CD8-positive, alpha-beta memory T cell (primary cell): ENCODE measurements at places on chromosomes 12 and 14. TPM values are rescaled to one million over a fixed set of nuclear protein-coding genes. Genes with fewer than 3 reads are reported as not detected.

Gene EIF2S3B
- polyA plus RNA-seq: 0.58 TPM

Gene SYCP3
- polyA plus RNA-seq: 0.14 TPM

Gene ANKRD33
- polyA plus RNA-seq: not detected

Gene SALL2
- 1.4 TPM for polyA plus RNA-seq

Gene VPS29
- polyA plus RNA-seq: 150 TPM

Gene IL23A
- 26.4 TPM for polyA plus RNA-seq

Gene LMNTD1
- not detected for polyA plus RNA-seq

Gene KRT74
- not detected for polyA plus RNA-seq

Gene FOXN4
- polyA plus RNA-seq: not detected

Gene COL2A1
- polyA plus RNA-seq: not detected

Gene PAN2
- 5.4 TPM for polyA plus RNA-seq

Gene SERPINA5
- polyA plus RNA-seq: not detected

DNA sequence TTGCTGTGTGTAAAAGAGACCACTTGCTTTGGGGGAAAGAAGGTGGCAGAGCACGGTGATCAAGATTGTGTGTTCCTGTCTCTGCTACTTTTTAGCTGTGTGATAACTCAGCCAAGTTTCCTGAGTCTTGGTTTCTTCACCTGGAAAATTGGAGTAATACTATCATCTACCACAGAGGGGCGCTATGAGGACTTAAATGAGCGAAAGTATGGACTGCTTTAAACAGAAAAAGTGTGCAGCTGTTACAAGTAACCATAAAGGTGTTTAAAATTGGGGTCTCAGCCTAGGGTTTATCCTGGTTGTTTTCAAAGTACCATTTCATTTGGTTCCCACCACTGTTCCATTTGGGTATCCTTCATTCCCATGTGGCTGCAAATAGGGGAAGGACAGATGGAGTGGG is 65.9 kb upstream of the WSCD2 start:
- H3K4me3 ChIP-seq: no peak overlapping the region
- H3K27me3 ChIP-seq: no peaks in the 10 kb centered on the region
- DNase-seq: no peak
- H3K4me1 ChIP-seq: no peaks in the 10 kb centered on the region
- no peak overlapping the region for H3K27ac ChIP-seq

GRCh38 chr12:47870175-47870781 is 34.5 kb downstream of the VDR start:
- H3K36me3 ChIP-seq: no peaks in the 10 kb centered on the region
- H3K4me1 ChIP-seq: no peaks in the 10 kb centered on the region
- no peak for DNase-seq
- H3K27ac ChIP-seq: no peak overlapping the region
- H3K4me3 ChIP-seq: no peak overlapping the region
- H3K27me3 ChIP-seq: no peaks in the 10 kb centered on the region

- no peak overlapping the region for H3K27ac ChIP-seq
- no peak for DNase-seq
- no peak overlapping the region for H3K4me3 ChIP-seq
- H3K4me1 ChIP-seq: no peaks in the 10 kb centered on the region
- H3K36me3 ChIP-seq: no peaks in the 10 kb centered on the region
- H3K27me3 ChIP-seq: no peaks in the 10 kb centered on the region
Observed at GRCh38 chr14:36301159-36301558, 19.3 kb downstream of the MBIP start.

DNA sequence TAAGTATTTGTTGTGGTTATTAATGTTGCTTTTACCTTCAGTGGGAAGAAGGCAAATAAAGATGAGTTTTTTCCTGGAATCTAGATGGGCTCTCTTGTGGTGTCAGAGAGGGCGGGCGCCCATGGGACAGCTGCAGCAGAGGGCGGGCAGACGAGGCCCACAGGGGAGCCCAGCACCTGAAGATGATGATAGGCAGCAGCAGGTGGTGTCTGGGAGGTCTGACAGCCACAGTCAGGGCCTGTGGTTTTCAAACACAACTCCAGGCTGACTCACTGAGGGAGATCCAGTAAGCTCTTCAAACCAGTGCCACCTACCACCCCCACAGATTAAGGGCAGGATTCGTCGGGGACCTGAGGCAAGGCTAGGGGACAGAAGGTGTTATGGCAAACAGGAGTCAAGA is 42.8 kb downstream of the NKX2-1 start:
- no peak for DNase-seq
- H3K27me3 ChIP-seq: no peaks in the 10 kb centered on the region

- no peak for DNase-seq
- H3K27me3 ChIP-seq: no peaks in the 10 kb centered on the region
- no peak overlapping the region for H3K4me3 ChIP-seq
- H3K36me3 ChIP-seq: no peaks in the 10 kb centered on the region
Observed at GRCh38 chr14:38336298-38336697, 80.4 kb upstream of the CLEC14A start.

GRCh38 chr12:115998119-115998633 is 279.3 kb downstream of the MED13L start:
- H3K4me3 ChIP-seq: no peak overlapping the region
- no peaks in the 10 kb centered on the region for H3K27me3 ChIP-seq
- peaks cover 19% of the 10 kb centered on the region for H3K36me3 ChIP-seq
- DNase-seq: peak; percentile 12

DNA sequence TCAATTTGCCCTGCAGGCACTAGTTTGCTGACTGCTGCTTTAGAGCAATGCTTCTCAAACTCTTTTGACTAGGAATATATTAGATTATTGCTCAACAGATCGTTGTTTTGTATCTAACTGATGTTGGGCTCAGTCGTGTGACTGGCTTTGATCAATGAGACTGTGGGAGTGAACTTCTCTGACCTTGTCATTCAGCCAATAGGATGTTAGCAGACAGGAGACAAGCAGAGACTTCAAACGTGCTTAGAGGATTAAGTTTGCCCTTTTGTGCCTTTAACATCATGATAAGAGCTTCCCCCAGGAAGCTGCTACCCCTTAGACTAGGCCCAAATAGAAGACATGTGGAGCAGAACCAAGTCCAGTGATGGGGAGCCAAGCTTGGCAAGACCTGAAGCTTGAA is 76.7 kb upstream of the ELK3 start:
- no peaks in the 10 kb centered on the region for H3K36me3 ChIP-seq
- peaks cover 4% of the 10 kb centered on the region for H3K4me1 ChIP-seq
- no peak overlapping the region for H3K4me3 ChIP-seq

GRCh38 chr12:116595186-116595585 is 36.0 kb downstream of the MAP1LC3B2 start:
- H3K36me3 ChIP-seq: no peaks in the 10 kb centered on the region
- peaks cover 36% of the 10 kb centered on the region for H3K4me1 ChIP-seq
- no peak overlapping the region for H3K4me3 ChIP-seq
- H3K27ac ChIP-seq: no peak overlapping the region

DNA sequence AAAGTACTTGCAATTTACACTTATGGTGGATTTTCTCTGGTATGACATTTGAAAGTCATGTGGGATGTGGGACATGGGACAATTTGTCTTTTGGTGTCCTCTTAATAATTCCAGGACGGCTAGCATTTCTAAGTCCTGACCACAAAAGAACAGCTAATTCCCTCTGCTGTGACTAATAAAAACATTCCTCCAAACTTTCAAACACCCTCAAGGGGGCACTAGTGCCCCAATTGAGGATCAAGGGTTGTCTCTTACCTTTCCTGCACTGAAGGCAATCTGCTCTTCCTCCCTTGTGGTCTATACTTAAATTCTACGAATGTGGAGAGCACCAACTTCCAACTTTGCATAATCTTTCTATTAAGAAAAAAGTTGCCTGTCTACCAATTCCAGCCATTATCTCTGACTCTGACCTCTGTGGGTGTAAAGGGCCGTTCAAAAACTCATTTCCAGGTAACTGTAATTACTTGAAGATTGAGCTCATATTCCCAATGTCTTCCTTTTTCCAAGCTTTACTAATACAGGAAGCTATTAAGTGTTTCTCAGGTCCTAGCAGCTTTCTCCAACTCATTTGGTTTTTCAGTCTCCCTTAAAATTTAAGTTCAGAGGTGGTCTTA is 210.2 kb downstream of the PTPRO start:
- no peaks in the 10 kb centered on the region for H3K36me3 ChIP-seq
- H3K27ac ChIP-seq: no peak overlapping the region

- H3K4me3 ChIP-seq: no peak overlapping the region
- peaks cover 3% of the 10 kb centered on the region for H3K27me3 ChIP-seq
- H3K27ac ChIP-seq: no peak overlapping the region
- no peaks in the 10 kb centered on the region for H3K36me3 ChIP-seq
- no peak for DNase-seq
Observed at GRCh38 chr14:99383472-99384449, 96.9 kb downstream of the SETD3 start.

DNA sequence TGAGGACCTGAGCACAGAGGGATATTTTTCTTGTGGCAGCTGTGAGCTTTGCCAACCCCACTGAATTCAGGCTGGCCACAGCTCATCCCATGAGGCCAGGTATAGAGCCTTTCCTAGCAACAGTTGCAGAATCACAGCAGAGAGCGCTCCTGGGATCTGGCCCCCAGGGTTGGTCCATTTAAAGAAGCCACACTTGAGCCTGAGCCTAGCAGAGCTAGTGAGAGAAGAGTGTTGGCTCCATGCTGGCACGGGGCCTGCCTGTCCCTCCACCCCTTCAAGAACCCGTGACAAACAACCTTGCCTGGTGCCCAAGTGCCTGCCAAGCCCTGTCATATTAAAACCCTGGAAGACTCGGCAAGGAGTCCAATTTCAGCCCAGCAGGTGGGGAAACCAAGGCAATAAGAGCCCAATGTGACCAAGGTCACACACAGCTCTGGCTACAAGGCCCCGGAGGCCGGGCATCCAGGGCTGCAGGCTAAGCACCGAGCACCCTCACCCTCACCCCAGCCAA is 91.6 kb downstream of the LRRC74A start:
- H3K27ac ChIP-seq: no peak overlapping the region
- H3K4me3 ChIP-seq: no peak overlapping the region
- no peak for DNase-seq

GRCh38 chr14:69036757-69037506 is 57.8 kb upstream of the ACTN1 start:
- H3K36me3 ChIP-seq: no peaks in the 10 kb centered on the region
- H3K27me3 ChIP-seq: no peaks in the 10 kb centered on the region
- H3K4me3 ChIP-seq: no peak overlapping the region
- no peak for DNase-seq
- H3K4me1 ChIP-seq: no peaks in the 10 kb centered on the region
- no peak overlapping the region for H3K27ac ChIP-seq

GRCh38 chr12:65561798-65562382 is 262.4 kb upstream of the HMGA2 start:
- H3K27me3 ChIP-seq: no peaks in the 10 kb centered on the region
- H3K27ac ChIP-seq: no peak overlapping the region
- DNase-seq: no peak
- no peaks in the 10 kb centered on the region for H3K4me1 ChIP-seq
- no peak overlapping the region for H3K4me3 ChIP-seq

- H3K27me3 ChIP-seq: no peaks in the 10 kb centered on the region
- no peaks in the 10 kb centered on the region for H3K4me1 ChIP-seq
- DNase-seq: no peak
- no peak overlapping the region for H3K27ac ChIP-seq
Observed at GRCh38 chr14:71136386-71137060, 229.3 kb downstream of the PCNX1 start.

DNA sequence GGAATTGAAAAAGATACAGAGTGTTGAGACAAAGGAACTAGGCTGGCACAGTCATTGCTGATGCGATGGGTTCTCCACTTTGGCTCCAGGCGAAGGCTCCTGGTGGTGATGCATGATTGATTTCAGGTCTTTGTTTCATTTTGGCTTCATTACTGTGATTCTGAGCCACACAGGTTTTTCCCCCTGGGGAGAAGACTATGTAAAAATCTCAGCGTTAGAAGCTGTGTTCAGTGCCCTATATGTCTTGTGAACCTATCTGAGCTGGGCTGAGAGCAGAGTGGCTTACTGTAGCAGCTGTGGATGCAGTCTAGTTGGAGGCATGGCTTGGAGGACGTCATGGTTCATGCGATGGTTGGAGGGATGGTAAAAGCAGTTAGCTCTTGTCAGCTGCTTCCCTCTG is 54.0 kb downstream of the GPATCH2L start:
- H3K4me1 ChIP-seq: no peaks in the 10 kb centered on the region
- H3K4me3 ChIP-seq: no peak overlapping the region
- H3K27ac ChIP-seq: no peak overlapping the region
- no peak for DNase-seq

DNA sequence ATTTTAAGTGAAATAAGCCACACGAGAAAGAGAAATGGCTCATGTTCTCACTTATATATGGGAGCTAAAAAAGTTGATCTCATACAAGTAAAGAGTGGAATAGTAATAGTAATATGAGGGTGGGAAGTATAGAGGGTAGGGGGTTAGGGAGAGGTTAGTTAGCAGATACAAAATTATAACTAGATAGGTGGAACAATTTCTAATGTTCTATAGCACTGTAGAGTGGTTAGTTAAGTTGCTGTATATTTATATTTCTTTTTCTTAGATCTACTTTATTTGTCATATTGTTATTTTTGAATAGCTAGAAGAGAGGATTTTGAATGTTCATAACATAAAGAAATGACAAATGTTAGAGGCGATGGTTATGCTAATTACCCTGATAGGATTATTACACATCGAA is 74.1 kb downstream of the MIA2 start:
- peaks cover 4% of the 10 kb centered on the region for H3K36me3 ChIP-seq
- no peak overlapping the region for H3K27ac ChIP-seq
- H3K27me3 ChIP-seq: no peaks in the 10 kb centered on the region
- no peak overlapping the region for H3K4me3 ChIP-seq
- no peak for DNase-seq

GRCh38 chr14:96108911-96109310 is 69.7 kb downstream of the C14orf132 start:
- no peak overlapping the region for H3K4me3 ChIP-seq
- H3K4me1 ChIP-seq: no peaks in the 10 kb centered on the region
- DNase-seq: no peak

DNA sequence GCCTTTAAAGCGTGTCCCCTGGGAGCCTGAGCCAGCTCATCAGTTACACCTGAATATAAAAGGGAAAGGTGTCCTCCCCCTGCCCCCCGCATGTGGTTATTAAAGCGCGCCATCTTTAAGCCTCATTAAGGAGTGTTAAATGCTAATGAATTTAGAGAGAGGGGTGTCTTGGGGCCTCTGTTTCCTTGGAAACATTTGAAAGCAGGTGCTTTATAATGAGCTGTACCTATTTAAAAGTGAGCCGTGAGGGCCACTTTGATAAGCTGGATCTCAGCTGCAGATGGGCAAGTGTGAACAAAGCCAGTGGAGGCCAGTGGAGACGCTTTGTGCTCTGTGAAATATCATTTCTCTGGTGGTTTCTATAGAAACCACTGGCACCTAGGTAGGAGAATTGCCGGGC is 84.0 kb downstream of the BEGAIN start:
- H3K36me3 ChIP-seq: no peaks in the 10 kb centered on the region
- no peak overlapping the region for H3K27ac ChIP-seq
- H3K27me3 ChIP-seq: no peaks in the 10 kb centered on the region
- no peak overlapping the region for H3K4me3 ChIP-seq
- H3K4me1 ChIP-seq: no peaks in the 10 kb centered on the region

GRCh38 chr12:118356809-118357256 is 15.9 kb downstream of the TAOK3 start:
- no peak overlapping the region for H3K4me3 ChIP-seq
- no peak for DNase-seq
- H3K27me3 ChIP-seq: no peaks in the 10 kb centered on the region
- peaks cover 35% of the 10 kb centered on the region for H3K4me1 ChIP-seq
